Thoracic aorta (tissue), 2 donors: ENCODE measurements at places on chromosomes 7 and 10. TPM values are rescaled to one million over a fixed set of nuclear protein-coding genes. Genes with fewer than 3 reads are reported as not detected.
A peak's percentile ranks its signal among the peaks of the same experiment; 100 is the strongest.

Gene KNDC1
- 0.95 TPM for total RNA-seq

Gene WNT8B
- not detected for total RNA-seq

- no peaks in the 10 kb centered on the region for H3K36me3 ChIP-seq
- H3K27ac ChIP-seq: no peak overlapping the region
Observed at GRCh38 chr7:30965372-30965771, 1.6 kb downstream of the GHRHR start.

DNA sequence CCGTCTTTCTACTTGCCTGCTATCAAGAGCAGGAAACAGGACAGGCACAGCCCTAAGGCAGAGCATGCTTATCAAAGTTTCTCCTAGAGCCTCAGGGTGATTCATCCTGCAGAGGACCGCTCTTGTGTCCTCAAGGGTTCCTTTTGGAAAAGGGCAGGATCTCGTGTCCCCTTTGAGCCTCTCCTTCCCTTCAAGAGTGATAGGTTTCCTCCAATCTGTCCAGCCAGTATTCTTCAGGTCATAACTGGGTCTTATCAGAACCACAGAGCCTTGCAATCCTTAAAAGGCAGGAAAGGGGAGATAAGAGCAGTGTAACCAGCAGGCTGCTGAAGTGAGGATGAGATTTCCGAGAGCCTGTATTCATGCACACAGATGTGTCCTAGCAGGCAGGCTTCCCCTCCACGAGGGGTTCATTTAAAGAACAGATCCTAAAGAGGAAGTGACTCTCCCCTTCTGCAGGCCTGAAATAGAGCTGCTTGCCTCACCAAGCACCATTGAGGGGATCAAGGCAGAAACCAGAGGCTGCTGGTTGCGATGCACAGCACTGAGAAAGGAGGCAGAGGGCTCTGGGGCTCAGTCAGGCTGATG is 90.5 kb upstream of the SVIL start:
- DNase-seq: no peak
- peaks cover 8% of the 10 kb centered on the region for H3K36me3 ChIP-seq
- peak overlapping the region; percentile 74 for H3K27ac ChIP-seq
- peaks cover 68% of the 10 kb centered on the region for H3K4me1 ChIP-seq
- peak overlapping the region; percentile 48 for H3K4me3 ChIP-seq

- no peak for DNase-seq
- no peaks in the 10 kb centered on the region for H3K36me3 ChIP-seq
- no peak overlapping the region for H3K4me3 ChIP-seq
Observed at GRCh38 chr10:129626309-129626708, 159.3 kb downstream of the MGMT start.

DNA sequence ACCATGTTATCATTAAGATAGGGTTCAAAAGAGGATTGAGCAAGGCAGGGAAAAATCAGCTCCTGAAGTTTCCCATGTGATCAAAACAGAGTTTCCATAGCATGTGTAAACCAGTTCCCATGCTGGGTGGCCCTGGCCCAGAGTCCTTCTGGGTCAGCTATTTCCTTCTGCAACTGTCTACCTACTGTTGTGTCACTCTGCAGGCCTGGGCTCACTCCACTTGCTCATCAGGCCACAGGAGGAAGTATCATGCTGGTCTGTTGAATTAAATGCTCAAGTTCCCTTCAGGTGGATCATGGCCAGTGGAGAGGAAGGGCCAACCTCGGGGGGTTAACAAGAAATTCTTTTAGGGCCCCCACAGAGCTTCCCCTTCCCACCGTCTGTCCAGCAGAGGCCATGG is 104.7 kb downstream of the GFRA1 start:
- no peak overlapping the region for H3K27ac ChIP-seq
- H3K4me3 ChIP-seq: no peak overlapping the region
- H3K27me3 ChIP-seq: no peaks in the 10 kb centered on the region
- DNase-seq: no peak
- no peaks in the 10 kb centered on the region for H3K4me1 ChIP-seq

DNA sequence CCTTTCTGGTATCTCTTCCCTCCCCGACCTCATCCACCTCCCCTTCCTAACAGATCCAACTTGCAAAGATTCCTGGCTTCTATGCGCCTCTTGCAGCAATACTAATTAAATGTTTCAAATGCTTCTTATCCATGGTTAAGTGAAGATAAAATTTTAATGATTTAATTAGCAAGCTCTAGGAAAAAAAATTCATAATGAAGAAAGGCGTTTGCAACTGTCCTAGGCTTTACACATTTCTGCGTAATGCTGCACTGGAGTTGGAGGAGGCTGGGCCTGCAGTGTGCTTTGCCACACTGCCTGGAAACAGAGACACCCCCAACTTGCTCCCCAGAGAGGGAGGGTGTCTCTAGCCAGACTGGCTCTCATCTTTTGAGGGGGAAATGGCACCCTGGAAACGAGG is 123.9 kb upstream of the CARD11 start:
- DNase-seq: no peak
- no peaks in the 10 kb centered on the region for H3K4me1 ChIP-seq
- no peaks in the 10 kb centered on the region for H3K27me3 ChIP-seq
- no peak overlapping the region for H3K27ac ChIP-seq

DNA sequence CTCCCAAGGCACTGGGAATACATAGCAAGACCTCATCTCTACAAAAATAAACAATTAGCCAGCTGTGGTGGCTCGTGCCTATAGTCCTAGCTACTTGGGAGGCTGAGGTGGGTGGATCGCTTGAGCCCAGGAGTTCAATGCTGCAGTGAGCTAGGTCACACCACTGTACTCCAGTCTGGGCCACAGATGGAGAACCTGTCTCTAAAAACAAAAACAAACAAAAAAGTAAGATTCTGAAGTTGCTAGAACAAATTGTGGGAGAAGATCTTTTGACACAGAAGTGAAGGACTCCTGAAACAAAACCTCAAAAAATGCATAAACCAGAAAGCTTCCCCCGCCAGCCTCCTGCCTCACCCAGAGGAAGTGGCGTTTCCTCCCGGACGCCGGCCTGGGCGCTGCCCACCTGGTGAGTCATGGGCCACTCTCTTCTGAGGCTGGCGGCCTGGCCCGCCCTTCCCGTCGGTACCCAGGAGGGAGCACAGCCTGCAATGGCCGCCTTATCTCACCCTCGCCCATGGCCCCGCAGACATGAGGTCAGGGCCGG is 25.4 kb upstream of the ELN start:
- H3K36me3 ChIP-seq: no peaks in the 10 kb centered on the region
- no peaks in the 10 kb centered on the region for H3K27me3 ChIP-seq
- peak overlapping the region; percentile 97 for H3K27ac ChIP-seq
- peak overlapping the region; percentile 55 for H3K4me3 ChIP-seq
- H3K4me1 ChIP-seq: peaks cover 83% of the 10 kb centered on the region
- no peak for DNase-seq

DNA sequence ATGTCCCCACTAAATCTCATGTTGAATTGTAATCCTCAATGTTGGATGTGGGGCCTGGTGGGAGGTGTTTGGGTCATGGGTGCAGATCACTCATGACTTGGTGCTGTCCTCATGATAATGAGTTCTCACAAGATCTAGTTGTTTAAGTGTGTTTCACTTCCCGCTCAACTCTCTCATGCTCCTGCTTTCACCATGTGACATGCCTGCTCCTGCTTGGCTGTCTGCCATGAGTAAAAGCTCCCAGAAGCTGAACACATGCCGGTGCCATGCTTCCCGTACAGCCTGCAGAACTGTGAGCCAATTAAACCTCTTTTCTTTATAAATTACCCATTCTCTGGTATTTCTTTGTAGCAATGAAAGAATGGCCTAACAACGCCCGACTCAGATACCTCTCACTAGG is 6.2 kb upstream of the PSTK start:
- H3K4me3 ChIP-seq: no peak overlapping the region
- no peak overlapping the region for H3K27ac ChIP-seq
- no peaks in the 10 kb centered on the region for H3K4me1 ChIP-seq

- H3K27me3 ChIP-seq: no peaks in the 10 kb centered on the region
- no peak for DNase-seq
- no peaks in the 10 kb centered on the region for H3K36me3 ChIP-seq
- H3K27ac ChIP-seq: no peak overlapping the region
- no peaks in the 10 kb centered on the region for H3K4me1 ChIP-seq
Observed at GRCh38 chr7:13420726-13421125, 568.7 kb downstream of the ETV1 start.

DNA sequence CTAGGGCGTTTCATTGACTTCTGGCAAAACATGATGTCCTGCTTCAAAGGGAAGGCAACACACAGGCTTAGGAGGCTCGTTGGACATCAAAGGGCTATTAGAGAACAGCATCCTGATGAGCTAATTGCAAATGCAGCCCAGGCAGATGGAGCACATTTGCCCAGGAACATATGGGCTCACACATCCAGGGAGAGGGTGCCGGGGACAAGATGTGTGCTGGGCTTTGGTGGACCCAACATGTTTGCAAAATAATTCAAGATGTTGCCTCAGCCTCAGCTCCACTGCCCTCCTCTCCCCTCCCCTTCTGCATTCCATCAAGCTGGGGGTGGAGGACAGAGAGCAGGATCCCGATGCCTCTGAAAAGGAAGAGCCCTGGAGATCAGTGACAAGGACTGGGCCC is 217.1 kb upstream of the ZMIZ1 start:
- no peak for DNase-seq
- H3K4me3 ChIP-seq: no peak overlapping the region
- H3K36me3 ChIP-seq: no peaks in the 10 kb centered on the region
- no peaks in the 10 kb centered on the region for H3K27me3 ChIP-seq
- peaks cover 11% of the 10 kb centered on the region for H3K4me1 ChIP-seq
- no peak overlapping the region for H3K27ac ChIP-seq

DNA sequence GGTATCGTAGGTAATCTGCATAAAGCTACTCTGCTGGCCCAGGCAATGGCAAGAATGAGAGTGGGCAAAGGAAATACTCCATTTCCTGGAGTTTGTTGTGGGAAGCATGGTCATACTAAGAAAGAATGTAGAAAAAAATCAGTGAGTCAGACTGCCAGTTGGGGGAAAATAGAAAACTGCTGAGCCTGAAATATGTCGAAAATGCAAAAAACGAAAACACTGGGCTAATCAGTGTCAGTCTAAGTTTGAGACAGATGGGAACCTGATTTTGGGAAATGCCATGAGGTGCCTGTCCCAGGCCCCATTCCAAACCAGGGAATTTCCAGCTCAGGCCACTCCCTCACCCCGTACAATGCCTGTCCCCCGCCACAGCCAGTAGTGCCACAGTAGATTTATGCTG is 150.0 kb downstream of the ZNF33B start:
- no peak overlapping the region for H3K4me3 ChIP-seq
- no peak for DNase-seq
- H3K4me1 ChIP-seq: no peaks in the 10 kb centered on the region
